T-helper 2 cell (primary cell): ENCODE measurements at places on chromosomes 12 and 14.

- no peak for DNase-seq
Measured at GRCh38 chr12:57896115-57896433, 45.3 kb upstream of the ATP23 start.

GRCh38 chr12:66453844-66454243 lies 151.6 kb downstream of the HELB start:
- no peak for DNase-seq

- DNase-seq: no peak
Measured at GRCh38 chr12:109759595-109759994, 46.0 kb downstream of the FAM222A start.

DNA sequence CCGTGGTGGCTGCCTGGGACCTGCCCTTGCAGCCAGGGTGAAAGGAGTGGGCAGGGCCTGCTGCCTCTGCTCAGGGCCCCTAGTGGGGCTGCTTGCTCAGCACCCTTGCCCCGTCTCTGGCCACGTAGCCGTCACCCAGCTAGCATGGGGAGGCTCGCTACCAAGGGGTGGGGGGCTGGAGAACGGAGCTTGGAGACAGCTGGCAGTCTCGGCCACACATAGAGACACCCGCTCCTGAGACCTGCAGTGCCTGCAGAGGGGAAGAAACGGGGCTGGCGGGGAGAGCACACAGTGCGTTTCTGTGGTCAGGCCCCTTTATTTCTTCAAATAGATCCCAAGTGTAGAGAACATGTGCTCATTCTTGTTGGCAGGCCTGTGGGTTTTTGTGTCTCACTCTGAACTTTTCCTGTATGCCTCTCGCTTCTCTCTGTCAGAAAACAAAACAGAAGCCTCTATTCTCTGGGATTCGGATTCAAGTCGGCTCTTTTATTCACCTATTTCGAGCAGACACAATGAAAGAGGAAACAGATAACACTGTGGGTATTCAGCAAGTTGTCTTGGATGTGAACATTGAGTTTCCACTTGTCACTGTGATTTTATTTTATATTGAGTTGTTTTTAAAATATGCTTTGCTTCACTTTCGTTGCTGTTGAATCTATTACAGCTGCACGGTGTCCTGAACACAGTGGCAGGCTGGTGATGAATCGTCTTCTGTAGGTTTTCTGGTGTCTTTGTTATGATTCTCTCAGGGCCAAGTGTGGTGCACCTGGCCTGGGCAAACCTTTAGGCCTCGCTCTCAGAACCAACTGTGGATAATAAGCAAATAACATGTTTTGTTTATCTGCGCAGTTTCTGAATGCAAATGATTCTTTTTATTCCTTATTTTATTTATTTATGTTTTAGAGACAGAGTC lies 26.5 kb downstream of the PACS2 start:
- no peak for DNase-seq

- DNase-seq: no peak
Measured at GRCh38 chr12:92278378-92278828, 132.8 kb upstream of the BTG1 start.

DNA sequence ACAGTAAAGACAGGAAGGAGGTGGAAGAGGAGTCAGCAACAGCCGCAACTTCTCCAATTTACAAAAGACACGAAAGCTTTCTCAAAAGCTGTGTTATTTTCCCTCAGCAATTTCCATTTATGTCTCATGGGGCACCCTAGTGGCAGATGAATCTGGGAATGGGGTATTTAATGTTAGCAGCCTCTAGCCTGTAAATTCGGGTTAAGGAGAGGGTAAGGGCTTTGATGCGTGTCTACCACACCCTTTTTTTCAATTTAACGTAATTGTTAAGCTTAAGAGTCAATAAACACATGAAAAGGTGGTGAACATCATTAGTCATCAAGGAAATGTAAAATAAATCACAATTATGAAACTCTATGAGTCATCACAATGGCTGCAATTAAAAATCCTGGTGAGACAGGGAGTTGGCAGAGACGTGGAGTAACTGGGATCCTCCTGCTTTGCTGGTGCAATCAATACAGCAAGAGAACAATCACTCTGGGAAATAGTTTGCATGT lies 986.4 kb downstream of the AACS start:
- DNase-seq: no peak
